ENCODE measurements at places on chromosomes 4 and X.

GRCh38 chr4:164345756-164346155, 408.2 kb upstream of the SMIM31 start:
- no peak for DNase-seq

DNA sequence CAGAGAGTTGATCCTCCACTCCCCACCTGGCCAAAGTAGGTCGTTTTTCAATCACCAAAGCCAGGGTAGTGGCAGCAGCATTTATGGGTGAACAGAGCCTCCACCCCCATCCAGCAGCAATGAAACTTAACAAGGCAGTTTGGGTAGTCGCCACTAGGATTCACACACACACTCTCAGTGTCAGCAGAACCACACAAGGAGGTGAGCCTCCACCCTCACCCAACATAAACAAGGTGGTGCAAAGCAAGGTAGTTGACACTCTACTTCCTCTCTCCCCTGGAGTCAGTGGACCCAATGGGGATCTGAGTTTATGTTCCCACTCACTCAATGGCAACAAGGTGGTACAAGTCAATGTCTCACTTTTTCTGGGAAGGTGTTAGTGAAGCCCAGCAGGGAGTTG, 50.4 kb upstream of the CCDC149 start:
- DNase-seq = no peak

DNA sequence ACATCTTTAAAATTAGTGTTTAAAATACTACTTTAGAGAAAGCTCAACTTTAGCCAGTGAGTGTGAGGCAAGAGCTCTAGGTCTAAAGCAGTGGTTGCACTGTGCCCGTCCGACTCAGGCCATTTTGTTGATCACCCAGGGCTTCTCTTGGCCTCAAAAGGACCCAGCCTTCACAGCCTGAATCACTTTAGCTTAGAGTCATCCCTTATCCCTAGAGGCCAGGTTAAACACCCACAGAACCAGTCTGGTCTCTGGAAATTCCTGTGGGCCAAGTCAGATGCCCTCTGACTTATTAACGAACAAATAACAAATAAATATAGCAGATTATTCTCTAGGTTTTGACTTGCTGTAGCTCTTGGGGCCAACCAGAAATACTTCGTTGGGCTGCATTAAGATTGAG, 102.3 kb downstream of the WWC2 start:
- no peak for DNase-seq

DNA sequence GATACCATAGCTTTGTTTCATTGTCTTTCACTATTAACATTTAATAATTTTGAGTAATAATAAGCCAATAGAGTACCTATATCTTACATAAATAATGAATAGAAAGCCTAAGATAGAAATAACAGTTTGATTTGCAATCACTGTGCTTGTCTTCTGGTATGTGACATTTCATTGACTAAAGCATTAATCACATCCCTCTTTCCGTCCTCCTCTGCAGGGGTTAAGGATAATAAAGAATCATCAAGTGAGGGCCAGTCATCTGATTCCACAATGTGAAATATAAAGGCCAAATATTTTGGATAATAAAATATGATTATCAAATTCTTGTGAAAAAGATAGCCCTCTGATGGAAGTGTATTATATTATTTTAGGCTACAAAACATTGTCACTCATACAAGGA, 2073.4 kb downstream of the ARAP2 start:
- DNase-seq = no peak

- DNase-seq = no peak
Observed at GRCh38 chr4:24382381-24382780, 202.0 kb downstream of the DHX15 start.

DNA sequence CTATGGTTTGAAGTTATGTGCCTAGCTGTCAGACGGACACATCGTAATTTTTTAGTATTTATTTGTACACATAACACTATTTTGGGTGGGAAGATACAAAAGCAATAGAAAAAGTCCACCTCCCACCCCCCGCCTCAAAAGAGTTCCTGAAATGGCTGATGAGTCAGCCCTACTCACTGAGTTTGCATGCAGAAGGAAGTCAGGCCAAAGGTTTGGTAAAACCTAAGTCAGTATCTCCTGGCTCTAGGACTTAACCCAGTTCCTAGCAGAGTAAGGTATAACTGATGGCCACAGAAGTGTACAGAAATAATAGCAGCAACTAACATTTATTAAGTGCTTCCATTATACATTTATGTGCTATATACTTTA, 2.9 kb upstream of the KLHL2 start:
- DNase-seq = no peak

GRCh38 chr4:2043396-2044118, 15.6 kb upstream of the NAT8L start:
- no peak for DNase-seq

- DNase-seq = no peak
Observed at GRCh38 chr4:35163168-35163567, 1081.1 kb downstream of the ARAP2 start.

GRCh38 chrX:42087960-42088359, 164.6 kb upstream of the CASK start:
- DNase-seq = no peak

DNA sequence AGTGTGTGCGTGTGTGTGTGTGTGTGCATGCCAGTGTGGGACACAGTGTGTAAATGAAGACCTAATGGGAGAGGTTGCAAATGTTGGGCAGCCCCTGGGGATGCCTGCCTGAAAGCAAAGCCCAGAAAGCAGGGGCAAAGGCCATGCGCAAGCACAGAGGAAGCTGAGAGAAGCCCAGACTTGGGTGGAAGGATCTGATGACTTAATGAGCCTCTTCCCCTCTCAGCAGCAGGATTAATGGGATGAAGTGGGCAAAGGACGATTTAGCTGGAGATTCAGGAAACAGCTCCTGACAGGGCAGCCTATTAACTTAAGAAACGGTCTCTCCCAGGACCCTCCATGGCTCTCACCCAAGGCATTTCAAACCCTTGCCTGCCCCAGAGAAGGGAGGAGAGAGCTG, 107.3 kb downstream of the EFNB1 start:
- no peak for DNase-seq

DNA sequence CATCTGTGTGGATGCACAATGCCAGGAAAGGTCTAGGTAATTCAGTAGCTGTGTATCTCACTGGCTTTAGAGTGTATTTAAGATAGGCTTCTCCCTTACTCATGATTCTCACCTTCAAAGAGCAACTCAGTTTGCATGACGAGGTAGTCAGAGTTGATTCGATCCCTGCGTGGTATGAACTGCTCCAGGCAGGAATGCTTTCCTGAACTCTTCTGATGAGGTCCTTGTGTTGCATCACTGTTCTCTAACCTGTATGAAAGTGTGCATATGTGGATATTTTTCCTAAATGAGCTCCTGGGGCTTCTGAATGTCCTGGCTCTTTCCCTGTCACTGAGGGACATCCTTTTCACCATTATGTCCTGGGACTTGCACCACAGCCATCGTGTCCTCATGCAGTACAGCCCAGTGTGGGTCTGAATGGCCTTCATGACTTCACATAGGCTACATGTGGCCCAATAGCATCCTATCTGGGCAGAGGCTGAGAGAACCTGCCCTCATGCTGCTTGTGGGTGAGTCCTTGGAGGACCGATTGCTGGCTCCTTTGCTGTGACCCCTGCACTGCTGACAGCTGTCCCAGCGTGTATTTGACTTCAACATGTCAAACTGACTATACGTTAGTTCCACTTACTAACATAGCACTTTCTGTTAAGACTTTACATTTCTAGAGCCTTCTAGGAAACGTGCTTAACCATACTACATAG, 65.3 kb upstream of the WDR1 start:
- no peak for DNase-seq

GRCh38 chr4:53016099-53016820, 154.1 kb downstream of the RASL11B start:
- DNase-seq = no peak

DNA sequence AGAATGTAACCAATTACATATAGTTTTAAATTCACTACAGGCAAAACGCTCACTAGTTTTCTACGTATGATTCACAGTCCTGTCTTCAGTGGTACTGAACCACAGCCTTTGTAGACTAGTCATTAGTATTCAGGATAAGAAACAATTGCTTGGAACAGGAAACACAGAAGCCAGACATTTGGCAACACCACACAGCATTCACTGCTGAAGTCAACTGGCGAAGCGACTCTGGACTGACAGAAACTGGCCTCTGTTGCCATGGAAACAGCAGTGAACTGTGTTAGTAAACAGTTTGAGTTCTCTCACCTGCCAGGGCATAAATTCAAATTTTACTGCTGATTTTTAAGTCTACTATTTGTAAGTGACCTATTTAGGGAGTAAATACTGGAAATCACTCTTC, 57.6 kb downstream of the MAPK10 start:
- no peak for DNase-seq

- DNase-seq = no peak
Observed at GRCh38 chr4:38917481-38918025, 49.9 kb downstream of the FAM114A1 start.

GRCh38 chr4:95517576-95518345, 31.0 kb downstream of the UNC5C start:
- DNase-seq = no peak

- no peak for DNase-seq
Observed at GRCh38 chr4:151783867-151784266, 23.1 kb upstream of the GATB start.

DNA sequence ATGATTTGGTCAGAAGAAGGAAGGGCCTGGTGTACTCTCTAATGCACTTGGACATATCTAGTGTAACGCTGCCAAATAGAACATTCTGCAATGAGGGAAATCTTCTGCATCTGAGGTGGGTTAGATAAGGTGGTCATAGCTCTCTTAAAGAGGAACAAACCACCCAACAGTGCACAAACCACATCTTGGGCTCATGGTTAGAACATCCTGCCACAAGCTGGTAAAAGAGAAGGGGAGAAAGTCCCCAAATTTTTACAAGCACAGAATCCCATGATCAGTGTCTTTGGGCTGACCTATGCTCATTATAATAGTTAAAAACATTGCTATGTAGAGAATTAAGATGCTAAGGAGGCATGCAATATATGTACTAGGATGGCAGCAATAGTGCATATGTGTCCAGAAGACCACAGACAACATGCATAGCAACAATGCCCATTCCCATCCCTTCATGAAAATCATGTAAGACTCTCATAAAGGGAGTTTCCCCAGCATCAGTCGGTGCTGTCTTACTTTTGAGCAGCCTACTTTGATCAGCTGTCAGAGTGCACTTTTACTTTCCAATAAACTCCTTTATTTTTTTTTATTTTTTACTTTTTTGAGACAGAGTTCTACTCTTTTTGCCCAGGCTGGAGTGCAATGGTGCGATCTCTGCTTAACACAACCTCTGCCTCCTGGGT, 99.7 kb upstream of the SLC7A11 start:
- no peak for DNase-seq

- DNase-seq = no peak
Observed at GRCh38 chr4:153476829-153477574, 10.8 kb downstream of the TMEM131L start.

DNA sequence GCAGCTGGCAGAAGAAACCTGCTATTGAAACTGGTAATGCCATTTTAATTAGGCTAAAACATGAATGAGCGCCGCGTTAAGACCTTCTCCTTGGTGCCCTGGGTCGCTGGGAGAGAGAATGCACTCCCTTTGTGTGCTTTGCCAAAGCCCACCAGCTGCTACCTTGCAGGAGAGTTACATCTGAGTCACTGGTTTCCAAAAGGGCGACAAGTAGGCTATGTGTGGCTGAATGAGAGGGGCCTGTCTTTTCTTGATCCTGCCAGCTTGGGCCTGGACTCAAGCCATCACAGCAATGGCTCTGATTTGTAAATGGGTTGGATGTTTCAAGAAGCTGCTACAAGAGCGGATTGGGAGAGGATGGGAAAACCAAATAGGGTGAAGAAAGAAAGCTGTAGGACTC, 81.5 kb downstream of the NHS start:
- no peak for DNase-seq

DNA sequence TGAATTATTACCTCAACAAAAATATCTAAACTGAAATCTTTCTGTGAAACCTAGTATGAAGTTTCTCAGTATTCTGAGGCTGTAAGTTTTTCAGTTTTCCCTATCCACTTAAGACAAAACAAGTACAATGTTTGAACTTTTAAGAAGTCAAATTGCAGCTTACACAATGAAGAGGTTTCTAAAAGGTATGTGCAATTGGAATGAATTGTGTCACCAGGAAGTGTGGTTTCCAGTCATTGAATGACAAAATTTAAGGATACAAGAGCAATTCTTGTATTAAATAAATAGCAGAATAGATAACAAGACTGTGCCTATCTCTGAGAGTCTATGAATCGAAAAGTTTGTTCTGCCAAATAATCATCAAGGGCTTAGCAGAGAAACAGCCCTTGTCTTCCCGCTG, 207.3 kb downstream of the ANKRD50 start:
- no peak for DNase-seq

DNA sequence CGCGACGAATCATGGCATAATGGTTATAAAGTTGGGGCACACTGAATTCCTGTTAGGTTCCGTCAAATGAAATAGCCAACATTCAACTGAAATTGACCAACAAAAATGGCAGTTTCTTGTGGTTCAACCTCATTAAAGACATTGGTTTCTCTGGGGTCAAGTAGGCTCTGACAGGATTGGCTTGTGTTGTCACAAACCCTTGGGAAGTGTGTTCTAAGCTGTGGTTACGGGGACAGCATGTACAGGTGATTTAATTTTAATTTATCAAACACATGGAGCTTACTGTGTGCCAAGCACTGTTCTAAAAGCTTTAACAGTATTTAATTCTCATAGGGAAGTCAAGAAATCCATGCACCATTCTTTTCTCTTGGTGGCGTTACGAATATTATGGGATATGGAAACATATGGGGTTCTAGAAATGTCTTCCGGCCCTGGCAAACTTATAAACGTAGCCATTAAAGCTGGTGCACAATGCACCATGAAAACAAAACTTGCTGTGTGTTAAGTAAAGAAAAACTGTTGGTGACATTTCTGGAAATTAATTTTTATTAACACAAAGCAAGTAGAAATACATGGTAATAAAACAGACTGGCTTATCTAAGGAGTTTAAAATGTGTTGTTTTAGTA, 891 bp downstream of the XK start:
- DNase-seq = no peak

DNA sequence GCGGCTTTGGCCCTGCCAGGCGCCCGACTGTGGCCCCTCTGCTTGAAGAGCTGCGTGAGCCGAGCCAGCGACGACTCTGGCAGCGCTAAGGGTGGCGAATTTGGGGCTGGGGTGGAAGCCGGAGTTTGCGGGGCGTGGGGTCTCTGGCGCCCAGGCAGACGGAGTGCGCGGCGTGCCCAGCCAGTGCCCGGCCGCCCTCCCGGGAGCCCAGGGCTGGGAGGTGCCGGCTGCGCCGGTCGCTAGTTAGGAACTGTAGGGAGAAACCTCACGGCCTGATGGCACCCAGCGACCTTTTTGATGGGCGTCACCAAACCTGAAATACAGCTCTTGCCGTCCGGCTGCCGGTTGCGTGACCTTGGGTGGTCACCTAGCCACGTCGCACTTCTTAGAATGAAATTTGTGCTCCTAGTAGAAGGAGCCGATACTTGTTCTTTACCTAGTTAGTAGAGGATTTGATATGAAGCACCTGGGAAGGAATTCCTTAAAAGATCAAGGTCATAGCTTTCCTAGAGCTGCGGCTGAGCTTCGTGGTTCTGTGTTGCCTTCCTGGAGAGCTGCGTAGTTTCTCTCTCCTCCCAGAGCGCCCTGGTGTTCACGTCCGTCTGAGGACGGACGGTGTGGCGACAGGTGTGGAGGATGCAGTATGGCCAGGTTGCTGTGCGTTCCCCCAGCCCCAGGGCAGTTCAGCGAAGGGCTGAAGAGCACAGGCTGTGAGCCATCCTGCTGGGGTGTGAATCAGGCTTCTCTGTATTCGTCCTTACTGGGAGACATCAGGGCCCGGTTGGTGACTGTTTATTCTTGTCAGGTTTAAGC, 680 bp downstream of the MAEA start:
- DNase-seq = no peak

- no peak for DNase-seq
Observed at GRCh38 chr4:21046141-21046540, 345.9 kb downstream of the PACRGL start.

All from activated CD4-positive, CD25-positive, alpha-beta regulatory T cell treated with anti-CD3 and anti-CD28 coated beads, Interleukin-2, amount 50 U/mL, for 16 hours (primary cell).